ENCODE measurements at places on chromosomes 16 and 17.
A peak's percentile ranks its signal among the peaks of the same experiment; 100 is the strongest.

GRCh38 chr16:27378871-27379481 is 23.0 kb upstream of the IL21R start:
- peak; percentile 39 for DNase-seq

- no peak for DNase-seq
Observed at GRCh38 chr17:83099086-83099555, 19.7 kb downstream of the METRNL start.

DNA sequence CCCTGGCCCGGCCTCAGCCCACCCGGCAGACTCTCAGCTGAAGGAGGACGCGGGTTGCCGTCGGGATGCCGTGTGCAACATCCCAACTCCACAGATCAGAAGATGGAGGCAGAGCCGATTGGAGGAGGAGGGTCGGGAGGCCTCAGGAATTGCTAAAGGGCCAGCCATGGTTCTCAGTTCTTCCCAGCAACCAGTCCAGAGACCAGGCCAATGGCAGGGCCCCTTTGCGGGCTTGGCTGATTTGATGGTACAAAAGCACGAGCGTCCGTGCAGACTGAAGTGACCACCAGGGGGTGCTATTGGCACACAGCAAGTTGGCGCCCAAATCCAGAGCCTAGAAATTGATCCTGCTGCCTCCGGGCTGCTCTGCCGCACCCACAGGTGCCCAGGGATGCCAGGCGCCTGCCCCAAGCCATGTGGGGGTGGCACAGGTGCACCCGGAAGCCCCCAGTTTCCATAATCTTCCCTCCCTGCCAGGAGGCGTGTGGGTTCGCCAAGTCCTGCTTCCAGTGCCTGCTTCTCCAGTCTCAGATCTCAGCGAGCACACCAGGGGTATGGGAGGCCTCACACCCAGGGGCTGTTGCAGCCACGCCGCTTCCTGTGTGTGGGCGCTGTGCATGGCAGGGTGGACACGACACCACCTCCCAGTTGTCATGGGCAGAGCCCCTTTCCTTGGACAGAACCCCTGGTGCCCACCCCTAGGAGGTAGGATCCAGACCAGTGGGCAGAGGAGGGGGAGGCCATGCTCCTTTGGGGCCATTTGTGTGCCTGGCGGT is 7.1 kb upstream of the TEX19 start:
- DNase-seq: peak; percentile 78

GRCh38 chr17:20733923-20734322 is 154.4 kb downstream of the CDRT15L2 start:
- DNase-seq: no peak

- no peak for DNase-seq
Observed at GRCh38 chr16:48049847-48050246, 105.9 kb downstream of the ABCC12 start.

- no peak for DNase-seq
Observed at GRCh38 chr17:4849011-4849536, 15.9 kb downstream of the MINK1 start.

DNA sequence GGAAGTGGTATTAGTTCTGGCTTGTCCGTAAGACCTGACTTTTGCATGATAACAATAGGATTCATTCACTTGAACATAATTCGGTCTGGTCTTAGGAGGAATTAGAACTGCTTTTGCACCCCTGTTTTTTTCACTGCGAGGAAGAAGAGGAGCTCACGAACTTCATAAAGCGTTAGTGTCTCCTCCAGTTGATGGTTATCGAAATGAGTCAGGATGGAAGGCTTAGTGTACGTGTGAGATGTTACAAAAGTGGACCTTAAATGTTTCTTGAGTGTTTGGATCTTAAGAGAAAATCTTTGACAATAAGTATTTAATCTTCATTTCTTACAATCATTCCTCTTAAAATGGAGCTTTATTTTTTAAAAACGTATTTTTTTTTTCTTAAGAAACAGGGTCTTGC is 52.8 kb downstream of the USP10 start:
- DNase-seq: no peak

DNA sequence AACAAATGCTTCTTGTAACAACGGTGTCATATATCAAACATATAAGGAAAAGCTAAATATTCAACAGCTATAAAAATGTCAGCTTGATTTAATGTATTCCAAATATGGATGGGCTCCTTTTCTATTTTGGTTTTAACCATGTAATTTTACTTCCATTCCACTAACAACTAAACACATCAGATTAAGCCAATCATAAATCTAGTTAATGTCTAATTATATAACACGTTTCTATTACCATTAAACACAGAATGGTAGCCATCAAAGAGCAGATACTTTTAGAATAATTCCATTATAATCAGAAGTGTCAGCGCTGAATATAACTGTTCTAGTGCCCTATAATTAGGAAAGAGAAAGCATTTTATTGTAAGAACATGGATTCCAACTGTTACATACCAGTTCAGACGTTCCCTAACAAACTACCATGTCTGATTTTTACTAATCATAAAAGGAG is 10.0 kb downstream of the CMC2 start:
- DNase-seq: no peak

DNA sequence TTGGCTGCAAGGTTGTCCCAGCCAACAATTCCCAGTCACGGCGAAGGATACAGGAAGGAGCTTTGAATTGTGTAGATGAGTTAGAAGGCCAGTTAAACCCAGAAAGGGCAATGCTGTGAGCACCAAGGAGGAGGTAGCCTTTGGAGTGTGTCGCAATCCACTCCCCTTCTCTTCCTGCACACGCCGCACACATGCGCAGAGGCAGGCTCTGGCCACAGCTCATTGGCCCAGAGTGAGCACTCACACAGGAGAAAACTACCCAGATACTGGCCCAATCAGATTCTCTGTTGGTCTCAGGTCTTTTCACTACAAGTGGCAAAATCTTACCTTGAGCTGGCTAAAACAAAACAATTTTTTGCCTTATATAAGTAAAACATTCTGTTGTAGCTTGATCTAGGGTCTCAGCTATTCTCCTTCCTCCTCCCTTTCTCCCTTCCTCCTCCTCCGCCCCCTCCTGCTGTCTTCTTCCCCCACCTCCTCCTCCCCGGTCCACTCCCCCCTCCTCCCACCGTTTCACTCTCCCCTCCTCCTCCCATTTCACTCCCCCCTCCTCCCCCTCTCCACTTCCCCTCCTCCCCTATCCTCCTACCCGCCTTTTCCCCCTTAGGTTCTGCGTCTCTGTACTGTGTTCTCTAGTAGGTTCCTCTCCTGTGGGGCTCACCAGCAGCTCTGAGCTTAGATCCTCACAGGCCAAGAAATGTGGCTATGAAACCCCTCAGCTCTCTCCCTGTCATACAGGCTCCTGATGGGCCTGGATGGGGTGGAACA is 344.9 kb downstream of the CPPED1 start:
- no peak for DNase-seq

GRCh38 chr17:41977991-41978390 is 11.4 kb downstream of the CNP start:
- DNase-seq: no peak

GRCh38 chr16:54808890-54809289 is 121.8 kb upstream of the IRX5 start:
- DNase-seq: no peak

Data from fibroblast of upper back skin (primary cell).